ENCODE measurements at places on chromosomes 3 and 15.

- no peak for DNase-seq
These were observed 5.9 kb downstream of the AKAP13 start for GRCh38 chr15:85386261-85386660.

DNA sequence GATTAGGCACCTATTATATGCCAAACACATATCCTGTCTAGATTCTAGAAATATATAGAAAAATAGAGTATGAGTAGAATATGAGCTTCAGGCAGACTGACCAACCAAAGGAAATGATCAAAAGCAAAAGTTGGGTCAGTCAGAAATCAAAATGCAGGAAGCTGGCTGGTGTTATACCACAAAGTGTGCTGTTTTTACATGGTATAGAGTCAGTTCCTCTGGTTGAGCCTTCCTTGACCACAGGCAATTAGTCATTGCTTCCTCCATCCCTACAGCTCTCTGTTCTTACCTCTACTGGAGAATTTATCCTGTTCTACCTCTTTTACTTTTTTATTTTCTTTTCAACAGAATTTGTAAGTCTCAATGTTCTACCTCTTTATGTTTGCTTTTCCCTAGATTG lies 149.8 kb downstream of the TMCO5A start:
- DNase-seq: no peak

GRCh38 chr3:110384601-110385000 lies 687.0 kb upstream of the NECTIN3 start:
- no peak for DNase-seq

DNA sequence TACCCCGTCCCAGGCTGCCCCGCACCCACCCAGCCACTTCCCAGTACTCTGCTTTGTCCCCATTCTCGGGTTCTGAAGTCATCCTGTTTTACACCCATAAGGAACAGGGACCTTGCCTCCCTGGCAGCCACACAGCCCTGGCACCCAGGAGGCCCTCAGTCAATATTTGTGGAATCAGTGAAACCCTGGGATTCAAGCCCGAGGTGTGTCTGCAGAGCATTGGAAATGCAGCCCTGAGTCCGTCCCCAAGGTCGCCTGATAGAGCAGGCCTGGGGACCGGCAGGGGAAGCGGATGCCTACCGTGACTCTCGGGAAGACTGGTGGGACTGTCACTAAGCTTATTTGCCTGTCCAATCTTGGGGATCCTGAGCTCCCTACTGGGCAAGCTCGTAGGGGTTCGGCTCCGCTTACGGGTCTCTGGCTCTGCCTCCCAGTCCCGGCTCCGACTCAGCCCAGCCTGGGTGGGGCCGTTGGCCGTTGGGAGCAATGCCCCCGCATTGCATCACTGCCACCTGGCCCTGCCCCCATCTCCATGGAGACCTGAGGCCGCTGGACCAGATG lies 64.4 kb upstream of the TAMM41 start:
- DNase-seq: no peak

- DNase-seq: no peak
These were observed 102.8 kb downstream of the IL12A start for GRCh38 chr3:160091441-160091840.

DNA sequence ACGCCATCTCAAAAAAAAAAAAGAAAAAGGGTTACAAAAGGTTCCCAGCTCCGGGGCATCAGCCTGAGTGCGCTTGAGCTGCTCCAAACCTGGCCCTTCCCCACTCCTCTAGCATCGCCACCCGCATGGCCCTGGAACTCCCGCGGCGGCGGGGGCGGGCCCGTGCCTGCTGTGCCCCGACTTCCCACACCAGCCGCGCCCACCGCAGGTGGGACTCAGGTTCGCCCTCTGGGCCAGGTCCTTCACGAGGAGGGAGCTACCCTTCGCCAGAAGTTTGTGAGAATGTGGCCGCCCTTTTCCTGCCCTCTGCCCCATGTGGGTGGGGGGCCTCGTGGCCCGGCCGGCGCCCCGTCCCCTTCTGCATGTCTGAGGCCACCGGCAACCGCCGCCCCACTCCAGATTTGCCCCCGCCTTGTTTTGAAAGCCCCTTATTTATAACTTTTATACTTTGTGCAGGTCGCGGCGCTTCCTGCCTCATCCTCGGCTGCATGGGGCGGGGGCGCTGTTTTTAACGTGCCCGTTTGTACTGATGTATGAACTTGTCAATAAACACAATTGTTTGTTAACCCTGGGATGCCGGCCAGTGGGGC lies 507 bp upstream of the JMJD7 start:
- peak; percentile 10 for DNase-seq

GRCh38 chr15:86316726-86317383 lies 237.2 kb downstream of the AGBL1 start:
- DNase-seq: no peak

DNA sequence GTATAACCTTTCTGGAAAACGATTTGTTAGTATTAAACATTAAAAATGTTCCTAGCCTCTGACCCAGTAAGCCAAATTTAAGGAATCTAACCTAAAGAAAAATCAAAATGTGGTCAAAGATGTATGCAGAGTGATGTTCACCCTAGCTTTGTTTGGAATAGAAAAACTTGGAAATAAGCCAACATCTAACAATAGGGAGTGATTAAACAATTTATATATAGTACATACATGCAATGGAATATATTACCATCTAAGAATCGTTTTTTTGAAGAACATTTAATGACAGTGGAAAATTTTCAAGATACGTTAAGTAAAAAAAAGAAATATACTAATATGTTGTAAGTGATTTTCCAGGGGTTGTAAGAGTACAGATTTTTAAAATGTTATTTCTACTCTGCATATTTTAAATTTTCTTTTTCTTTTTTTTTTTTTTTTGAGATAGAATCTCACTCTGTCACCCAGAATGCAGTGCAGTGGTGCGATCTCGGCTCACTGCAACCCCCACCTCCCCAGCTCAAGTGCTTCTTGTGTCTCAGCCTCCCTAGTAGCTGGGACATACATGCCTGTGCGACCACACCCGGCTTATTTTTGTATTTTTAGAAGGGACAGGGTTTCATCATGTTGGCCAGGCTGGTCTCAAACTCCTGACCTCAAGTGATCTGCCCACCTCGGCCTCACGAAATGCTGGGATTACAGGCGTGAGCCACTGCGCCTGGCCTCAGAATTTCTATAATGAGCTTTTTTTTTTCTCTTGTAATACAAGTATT lies 54.9 kb downstream of the ANP32A start:
- DNase-seq: no peak

GRCh38 chr15:47398594-47398993 lies 318.7 kb upstream of the SEMA6D start:
- no peak for DNase-seq

GRCh38 chr3:135558150-135558783 lies 407.3 kb upstream of the PPP2R3A start:
- no peak for DNase-seq

GRCh38 chr3:111802163-111802625 lies 56.9 kb upstream of the PHLDB2 start:
- DNase-seq: no peak

GRCh38 chr15:41954036-41954435 lies 18.3 kb downstream of the EHD4 start:
- DNase-seq: no peak

- no peak for DNase-seq
These were observed 791.6 kb upstream of the ARRDC4 start for GRCh38 chr15:97168704-97169475.

GRCh38 chr15:80906159-80906766 lies 83.4 kb downstream of the MESD start:
- no peak for DNase-seq

DNA sequence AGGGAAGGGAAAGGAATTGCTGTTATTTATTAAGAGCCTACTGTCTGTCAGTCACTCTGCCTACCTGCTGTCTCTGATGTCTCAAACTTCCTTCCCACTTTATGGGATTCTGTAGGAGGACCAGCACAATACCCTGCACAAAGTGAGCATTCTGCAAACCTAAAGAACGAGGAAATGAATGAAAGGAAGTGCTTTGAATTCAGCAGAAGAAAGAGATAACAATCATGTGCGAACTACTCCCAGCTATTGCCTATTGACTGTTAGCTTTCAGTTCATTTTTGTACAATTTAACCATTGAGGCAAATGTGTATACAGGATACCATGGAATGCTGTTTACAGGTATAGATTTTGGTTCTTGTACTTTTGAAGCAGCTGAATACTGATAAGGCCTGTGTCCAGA lies 66.8 kb downstream of the CMSS1 start:
- DNase-seq: no peak

- no peak for DNase-seq
These were observed 42.6 kb downstream of the ZNF148 start for GRCh38 chr3:125332504-125332903.

DNA sequence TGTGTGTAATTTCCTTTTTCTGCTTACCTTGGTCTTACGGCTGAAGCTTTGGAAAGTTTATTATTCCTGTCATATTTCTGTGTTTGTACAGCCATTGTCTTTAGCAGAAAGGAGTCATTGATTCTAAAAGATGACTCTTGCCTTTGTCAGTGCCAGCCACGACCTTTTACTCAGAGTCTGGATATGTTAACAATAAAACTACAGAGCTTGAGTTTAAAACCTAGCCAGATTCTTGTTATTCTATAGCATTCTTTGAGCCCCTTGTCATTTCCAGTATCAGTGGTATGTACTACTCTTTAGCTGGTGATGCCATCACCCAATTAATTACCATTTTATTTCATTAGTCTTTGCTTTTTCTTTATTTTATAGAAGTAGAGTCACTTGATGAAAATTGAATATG lies 142.4 kb downstream of the TCF12 start:
- DNase-seq: no peak

GRCh38 chr3:98971169-98971681 lies 69.7 kb upstream of the DCBLD2 start:
- no peak for DNase-seq

GRCh38 chr3:169836078-169836941 lies 23.6 kb upstream of the LRRC34 start:
- DNase-seq: no peak

GRCh38 chr3:59663076-59663850 lies 613.4 kb upstream of the CFAP20DC start:
- DNase-seq: no peak

GRCh38 chr3:14216257-14217048 lies 37.8 kb downstream of the LSM3 start:
- peak; percentile 32 for DNase-seq

GRCh38 chr3:141913150-141913811 lies 36.8 kb downstream of the ATP1B3 start:
- peak; percentile 11 for DNase-seq

DNA sequence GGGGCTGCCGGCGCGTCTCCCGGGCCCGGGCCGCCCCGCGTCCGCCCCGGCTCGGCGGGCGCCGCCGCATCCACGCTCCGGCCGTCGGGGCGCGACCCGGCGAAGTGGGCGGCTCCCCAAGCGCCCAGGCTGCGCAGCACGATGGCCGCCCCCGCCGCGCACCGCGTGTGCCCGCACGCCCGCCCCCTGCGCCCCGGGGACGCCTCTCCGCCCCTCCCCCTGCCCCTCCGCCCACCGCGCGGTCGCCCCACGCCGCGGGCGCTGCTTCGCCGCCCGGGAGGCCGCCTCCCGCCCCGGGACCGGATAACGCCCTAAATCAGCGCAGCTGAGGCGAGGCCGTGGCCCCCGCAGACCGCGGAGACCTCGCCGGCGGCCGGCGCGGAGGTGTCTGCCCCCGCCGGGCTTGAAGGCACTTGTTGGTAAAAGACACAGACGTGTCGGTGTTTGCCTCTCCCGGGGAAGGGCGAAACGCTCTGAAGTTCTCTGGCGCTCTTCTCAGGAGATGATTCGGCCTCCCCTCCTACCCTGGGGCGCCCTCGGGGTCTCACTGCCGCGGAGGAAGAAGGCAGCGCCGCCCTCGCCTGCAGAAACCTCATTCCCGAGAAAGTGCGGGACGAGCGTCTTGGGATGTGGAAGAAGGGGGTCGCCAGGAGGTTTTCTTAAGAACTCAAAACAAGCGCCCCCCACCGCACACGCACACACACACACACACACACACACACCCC lies at the start of gene BNC1:
BNC1 (minus strand) TSS at position 106 of the 725 bp plus-strand sequence; CDS start at position 70, 36 bp downstream.
- DNase-seq: no peak
